ENCODE measurements at places on chromosomes 4 and X. TPM values are rescaled to one million over a fixed set of nuclear protein-coding genes. Genes with fewer than 3 reads are reported as not detected.

Gene SPANXC
- not detected for total RNA-seq

GRCh38 chr4:83757121-83757621, 221.3 kb downstream of the GPAT3 start:
- no peak for DNase-seq
- no peak overlapping the region for H3K4me3 ChIP-seq
- no peaks in the 10 kb centered on the region for H3K36me3 ChIP-seq
- H3K27ac ChIP-seq: no peak overlapping the region

GRCh38 chr4:142773505-142773904, 72.6 kb downstream of the INPP4B start:
- no peaks in the 10 kb centered on the region for H3K4me1 ChIP-seq
- H3K36me3 ChIP-seq: no peaks in the 10 kb centered on the region
- H3K27ac ChIP-seq: no peak overlapping the region
- no peaks in the 10 kb centered on the region for H3K27me3 ChIP-seq
- H3K4me3 ChIP-seq: no peak overlapping the region

DNA sequence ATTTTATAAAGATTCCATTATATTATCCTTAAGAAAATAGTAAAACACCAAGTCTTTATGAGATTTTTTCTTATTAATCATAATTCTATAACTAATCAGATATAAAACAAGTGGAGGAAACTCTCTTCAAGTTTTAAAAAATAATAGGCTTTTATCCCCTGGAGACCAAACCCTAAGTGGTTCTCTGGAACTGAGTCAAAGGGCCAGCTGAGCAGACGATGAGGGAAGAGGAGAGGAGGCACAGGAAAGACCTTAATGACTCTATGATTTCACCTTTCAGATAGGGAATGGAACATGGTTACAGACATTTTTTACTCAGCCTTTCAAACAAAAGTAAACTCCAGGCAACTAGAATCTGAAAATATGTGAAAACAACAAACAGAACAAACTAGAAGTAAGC, 201.8 kb downstream of the SLC39A8 start:
- no peak overlapping the region for H3K4me3 ChIP-seq
- H3K27ac ChIP-seq: no peak overlapping the region
- no peaks in the 10 kb centered on the region for H3K4me1 ChIP-seq
- no peaks in the 10 kb centered on the region for H3K36me3 ChIP-seq
- no peak for DNase-seq

DNA sequence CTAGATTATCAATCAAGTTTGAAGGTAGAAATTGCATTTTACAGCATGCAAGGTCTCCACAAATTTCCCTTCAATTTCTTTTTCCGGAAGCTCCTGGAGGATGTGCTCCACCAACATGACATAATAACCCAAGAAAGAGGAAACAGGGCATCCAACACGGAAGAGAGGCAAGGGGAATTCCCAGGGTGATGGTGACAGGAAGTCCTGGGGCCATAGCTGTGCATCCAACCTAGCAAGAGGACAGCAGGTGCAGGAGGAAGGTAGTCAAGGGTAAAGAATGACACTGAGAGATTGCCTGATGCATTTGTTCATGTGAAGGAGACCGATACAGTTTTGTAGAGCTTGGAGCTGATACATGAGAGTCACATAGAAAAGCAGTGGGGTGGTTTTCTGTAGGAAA, 115.7 kb upstream of the LSM6 start:
- no peak overlapping the region for H3K27ac ChIP-seq
- H3K36me3 ChIP-seq: no peaks in the 10 kb centered on the region
- H3K4me1 ChIP-seq: no peaks in the 10 kb centered on the region

- peak; percentile 49 for DNase-seq
- H3K4me1 ChIP-seq: peaks cover 71% of the 10 kb centered on the region
- peaks cover 2% of the 10 kb centered on the region for H3K36me3 ChIP-seq
- peak overlapping the region; percentile 49 for H3K4me3 ChIP-seq
Measured at GRCh38 chr4:6917461-6918271, 8.0 kb downstream of the TBC1D14 start.

- H3K36me3 ChIP-seq: no peaks in the 10 kb centered on the region
- no peak overlapping the region for H3K27ac ChIP-seq
- H3K27me3 ChIP-seq: peaks cover 11% of the 10 kb centered on the region
Measured at GRCh38 chr4:56892691-56893090, 15.0 kb upstream of the REST start.

Gene RNF150
- 0.02 TPM for total RNA-seq

Gene PRDM8
- total RNA-seq: 5.2 TPM

DNA sequence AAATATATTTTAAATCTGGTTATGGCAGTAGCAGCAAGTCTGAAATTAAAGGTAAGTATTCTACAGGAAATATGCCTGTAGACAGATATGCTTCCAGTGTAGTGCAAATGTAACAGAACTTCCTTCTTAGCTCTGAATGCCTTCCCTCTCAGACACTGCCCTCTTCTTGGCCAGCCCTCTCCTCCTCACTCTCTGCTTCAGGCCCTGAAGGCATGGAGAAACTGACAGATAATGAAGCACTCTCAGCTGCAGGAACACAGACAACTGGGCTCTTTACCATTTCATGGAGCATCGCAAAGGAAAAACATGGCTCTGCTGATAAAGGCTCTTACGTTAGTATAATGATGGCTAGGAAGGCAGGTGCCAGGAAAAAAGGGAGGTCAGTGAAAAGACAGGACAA, 431.5 kb upstream of the RASGEF1B start:
- H3K4me3 ChIP-seq: no peak overlapping the region
- H3K4me1 ChIP-seq: peaks cover 15% of the 10 kb centered on the region
- no peak for DNase-seq
- peaks cover 2% of the 10 kb centered on the region for H3K27me3 ChIP-seq
- no peak overlapping the region for H3K27ac ChIP-seq

DNA sequence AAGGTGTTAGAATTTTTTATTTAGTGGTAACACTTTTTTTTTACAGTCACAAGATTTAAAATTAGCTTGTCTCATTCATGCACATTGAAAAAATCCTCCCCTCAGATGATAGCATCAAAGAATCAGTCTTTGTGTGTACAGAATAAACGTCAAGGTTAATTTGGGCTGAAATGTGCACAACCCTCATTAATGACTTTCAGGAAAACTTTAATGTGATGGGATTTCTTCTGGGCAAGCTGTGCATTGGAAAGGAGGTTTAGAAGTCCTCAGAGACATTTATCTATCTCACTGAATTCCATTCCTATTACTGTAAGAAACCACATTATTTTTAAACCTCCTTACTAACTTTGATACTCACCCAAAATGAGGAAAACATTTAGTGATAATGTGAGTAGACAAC, 88.2 kb upstream of the TECRL start:
- H3K27me3 ChIP-seq: no peaks in the 10 kb centered on the region
- no peak overlapping the region for H3K4me3 ChIP-seq
- no peak overlapping the region for H3K27ac ChIP-seq
- H3K4me1 ChIP-seq: no peaks in the 10 kb centered on the region
- DNase-seq: no peak

Gene KIAA1210
- total RNA-seq: not detected

- no peak for DNase-seq
- H3K4me1 ChIP-seq: peaks cover 13% of the 10 kb centered on the region
- H3K36me3 ChIP-seq: peaks cover 5% of the 10 kb centered on the region
- H3K4me3 ChIP-seq: peak overlapping the region; percentile 90
Measured at GRCh38 chrX:120468071-120468470, 1.0 kb downstream of the LAMP2 start.

DNA sequence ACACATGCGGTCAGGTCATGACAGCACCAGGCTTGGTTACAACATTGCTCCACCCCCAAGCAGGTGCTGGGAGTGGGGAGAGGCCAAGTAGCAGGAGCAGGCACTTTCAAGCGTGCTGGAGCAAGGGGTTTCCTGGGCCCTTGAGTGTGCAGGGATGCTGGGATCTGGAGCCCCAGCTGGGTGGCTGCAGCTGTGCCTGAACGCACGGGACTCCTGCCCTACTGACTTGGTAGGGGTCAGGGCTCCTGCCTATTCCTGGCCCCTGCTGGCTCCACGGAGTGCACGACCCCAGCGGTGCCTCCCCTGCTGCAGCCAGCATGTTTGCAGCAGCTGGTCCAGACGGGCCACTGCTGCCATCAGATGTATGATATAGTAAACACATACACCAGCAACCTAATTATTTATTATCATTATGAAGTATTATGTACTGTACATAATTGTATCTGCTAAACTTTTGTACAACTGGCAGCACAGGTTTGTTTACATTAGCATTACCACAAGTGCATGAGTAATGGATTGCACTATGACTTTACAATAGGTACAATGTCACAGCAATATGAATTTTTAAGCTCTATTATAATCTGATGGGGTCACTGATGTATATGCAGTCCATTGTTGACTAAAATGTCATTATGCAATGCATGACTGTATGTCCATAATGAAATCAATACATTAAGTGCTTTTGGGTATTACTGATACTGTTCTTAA, 620.6 kb downstream of the RAPGEF2 start:
- no peaks in the 10 kb centered on the region for H3K36me3 ChIP-seq
- no peak overlapping the region for H3K27ac ChIP-seq
- H3K27me3 ChIP-seq: no peaks in the 10 kb centered on the region
- H3K4me1 ChIP-seq: no peaks in the 10 kb centered on the region
- no peak overlapping the region for H3K4me3 ChIP-seq
- DNase-seq: no peak

Gene FREM3
- not detected for total RNA-seq

- DNase-seq: no peak
- no peak overlapping the region for H3K27ac ChIP-seq
- no peak overlapping the region for H3K4me3 ChIP-seq
Measured at GRCh38 chr4:40980318-40980883, 230.6 kb downstream of the NSUN7 start.

DNA sequence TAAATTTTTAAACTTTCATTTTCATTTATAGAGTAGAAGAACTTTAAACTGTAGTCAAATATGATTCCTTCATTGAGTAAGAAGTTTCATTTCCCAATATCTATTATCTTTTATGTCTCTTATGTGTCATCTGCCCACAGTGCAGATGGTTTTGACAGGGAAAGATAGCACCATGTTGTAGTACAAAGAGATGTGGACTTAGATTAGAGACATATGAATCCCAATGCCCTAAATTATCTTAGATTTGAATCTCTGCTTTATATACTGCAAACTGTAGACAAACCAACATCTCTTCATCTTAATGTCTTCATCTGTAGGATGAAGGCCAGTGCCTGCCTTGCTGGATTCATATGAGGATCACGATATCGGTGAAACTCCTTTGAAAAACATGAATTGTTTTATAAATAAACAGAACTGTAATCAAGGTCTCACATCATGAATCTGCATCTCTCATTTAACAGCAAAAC, 217.5 kb downstream of the BANK1 start:
- H3K4me3 ChIP-seq: no peak overlapping the region
- H3K27ac ChIP-seq: no peak overlapping the region
- H3K4me1 ChIP-seq: peaks cover 7% of the 10 kb centered on the region
- DNase-seq: no peak
- no peaks in the 10 kb centered on the region for H3K36me3 ChIP-seq

DNA sequence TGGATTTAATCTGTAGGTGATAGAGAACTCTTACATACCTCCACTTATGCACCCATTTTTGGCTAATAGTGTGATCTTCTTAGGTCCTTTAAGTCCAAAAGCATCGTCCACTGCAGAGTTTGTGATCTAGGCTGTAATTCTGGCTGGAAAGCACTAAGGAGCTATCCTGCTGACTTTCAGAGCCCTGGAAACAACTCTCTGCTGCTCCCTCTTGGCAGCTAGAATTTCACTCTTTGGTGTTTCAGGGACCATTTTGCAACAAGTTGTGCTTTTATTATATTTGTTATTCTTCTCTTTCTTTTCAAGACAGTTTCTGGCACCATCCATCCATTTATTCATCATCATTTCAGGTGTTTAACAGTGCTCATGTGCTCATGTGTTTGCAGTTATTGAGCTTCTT, 130.0 kb downstream of the RBM46 start:
- no peaks in the 10 kb centered on the region for H3K27me3 ChIP-seq
- H3K27ac ChIP-seq: no peak overlapping the region
- no peaks in the 10 kb centered on the region for H3K36me3 ChIP-seq
- H3K4me3 ChIP-seq: no peak overlapping the region

- no peak for DNase-seq
- H3K27me3 ChIP-seq: no peaks in the 10 kb centered on the region
- peaks cover 2% of the 10 kb centered on the region for H3K36me3 ChIP-seq
- H3K4me1 ChIP-seq: peaks cover 3% of the 10 kb centered on the region
Measured at GRCh38 chr4:2348786-2349185, 69.7 kb downstream of the ZFYVE28 start.

- no peak for DNase-seq
- peaks cover 4% of the 10 kb centered on the region for H3K36me3 ChIP-seq
- H3K4me3 ChIP-seq: no peak overlapping the region
- H3K27me3 ChIP-seq: no peaks in the 10 kb centered on the region
- H3K4me1 ChIP-seq: peaks cover 8% of the 10 kb centered on the region
Measured at GRCh38 chr4:145870155-145871020, 68.2 kb downstream of the ZNF827 start.

DNA sequence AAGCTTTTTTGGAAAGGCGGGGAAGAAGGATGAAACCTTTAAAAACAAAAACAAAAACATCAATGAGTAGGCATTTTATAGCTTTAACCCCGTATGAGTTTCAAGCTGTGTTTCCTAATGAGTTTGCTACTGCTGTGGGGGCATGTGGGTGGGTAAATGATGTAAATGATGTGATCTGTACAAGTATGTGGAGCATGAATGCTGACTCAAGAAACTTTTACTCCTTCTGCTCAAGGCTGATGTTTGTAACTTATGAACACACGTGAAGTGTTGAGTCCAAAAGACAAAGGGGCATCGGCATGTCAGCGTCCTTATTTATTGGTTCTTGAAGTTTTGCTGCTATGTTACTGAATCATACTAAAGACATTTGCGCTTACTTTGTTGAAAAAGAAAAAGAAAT, 76.9 kb downstream of the CLCN4 start:
- no peaks in the 10 kb centered on the region for H3K36me3 ChIP-seq
- DNase-seq: no peak
- no peaks in the 10 kb centered on the region for H3K27me3 ChIP-seq
- no peak overlapping the region for H3K27ac ChIP-seq
- no peaks in the 10 kb centered on the region for H3K4me1 ChIP-seq

DNA sequence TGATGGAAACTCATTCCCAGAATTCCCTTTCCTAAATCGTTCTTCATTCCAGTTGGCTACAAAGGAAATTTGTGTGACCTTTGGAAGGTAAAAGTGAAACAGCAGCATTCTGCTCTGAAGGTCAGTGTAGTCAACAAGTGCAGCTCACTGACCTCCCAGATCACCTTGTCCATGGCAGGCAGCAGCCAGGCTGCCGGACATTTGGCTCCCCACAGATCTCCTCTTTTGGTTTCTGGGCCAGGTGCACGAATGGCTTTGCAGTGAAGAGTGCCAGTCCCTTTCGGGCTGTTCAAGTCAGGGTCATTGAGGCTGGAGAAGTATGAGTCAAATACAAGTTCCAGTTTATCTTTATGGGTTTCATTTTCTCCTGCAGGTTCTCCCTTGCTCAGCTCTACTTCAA, 14.3 kb downstream of the GPRIN3 start:
- peaks cover 75% of the 10 kb centered on the region for H3K36me3 ChIP-seq
- no peaks in the 10 kb centered on the region for H3K27me3 ChIP-seq
- peak overlapping the region; percentile 47 for H3K4me3 ChIP-seq
- DNase-seq: no peak

Gene CACNA1F
- total RNA-seq: 0.33 TPM

- H3K4me1 ChIP-seq: peaks cover 42% of the 10 kb centered on the region
- no peak overlapping the region for H3K4me3 ChIP-seq
- peak overlapping the region; percentile 62 for H3K27ac ChIP-seq
- no peaks in the 10 kb centered on the region for H3K27me3 ChIP-seq
Measured at GRCh38 chrX:20252381-20253231, 14.1 kb downstream of the RPS6KA3 start.

- no peak overlapping the region for H3K27ac ChIP-seq
- H3K4me3 ChIP-seq: no peak overlapping the region
- no peak for DNase-seq
- H3K36me3 ChIP-seq: no peaks in the 10 kb centered on the region
- no peaks in the 10 kb centered on the region for H3K4me1 ChIP-seq
Measured at GRCh38 chr4:33996075-33996718, 2248.1 kb downstream of the ARAP2 start.

- no peak for DNase-seq
- no peaks in the 10 kb centered on the region for H3K36me3 ChIP-seq
- H3K4me1 ChIP-seq: no peaks in the 10 kb centered on the region
- no peak overlapping the region for H3K27ac ChIP-seq
Measured at GRCh38 chrX:121894756-121895155, 847.3 kb downstream of the GLUD2 start.

Data from activated CD4-positive, alpha-beta T cell treated with anti-CD3 and anti-CD28 coated beads, Interleukin-2, amount 10 ng/mL, durations not matched to agents 7 days and 5 days (primary cell).